ENCODE measurements at places on chromosomes 3 and 15.

DNA sequence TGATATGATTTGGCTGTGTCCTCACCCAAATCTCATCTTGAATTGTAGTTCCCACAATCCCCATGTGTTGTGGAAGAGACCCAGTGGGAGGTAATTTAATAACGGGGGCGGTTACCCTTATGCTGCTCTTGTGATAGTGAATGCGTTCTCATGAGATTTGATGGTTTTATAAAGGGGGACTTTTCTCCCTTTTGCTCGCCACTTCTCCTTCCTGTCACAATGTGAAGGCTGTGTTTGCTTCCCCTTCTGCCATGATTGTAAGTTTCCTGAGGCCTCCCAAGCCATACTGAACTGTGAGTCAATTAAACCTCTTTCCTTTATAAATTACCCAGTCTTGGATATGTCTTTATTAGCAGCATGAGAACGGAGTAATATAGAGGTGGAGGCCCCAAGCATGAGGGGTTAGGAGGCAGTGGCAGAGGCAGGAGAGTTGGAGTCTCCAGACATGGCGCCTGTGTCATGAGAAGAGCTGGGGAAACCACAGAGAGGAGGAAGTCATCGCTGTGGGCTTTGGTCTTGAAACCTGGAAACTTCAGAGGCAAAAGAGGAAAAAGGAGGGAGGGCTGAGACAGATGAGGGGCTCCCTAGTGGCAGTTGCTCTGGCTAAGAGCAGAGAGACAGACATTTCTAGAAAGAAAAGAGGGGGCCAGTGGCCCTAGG, 107.8 kb upstream of the VEPH1 start:
- DNase-seq = no peak

DNA sequence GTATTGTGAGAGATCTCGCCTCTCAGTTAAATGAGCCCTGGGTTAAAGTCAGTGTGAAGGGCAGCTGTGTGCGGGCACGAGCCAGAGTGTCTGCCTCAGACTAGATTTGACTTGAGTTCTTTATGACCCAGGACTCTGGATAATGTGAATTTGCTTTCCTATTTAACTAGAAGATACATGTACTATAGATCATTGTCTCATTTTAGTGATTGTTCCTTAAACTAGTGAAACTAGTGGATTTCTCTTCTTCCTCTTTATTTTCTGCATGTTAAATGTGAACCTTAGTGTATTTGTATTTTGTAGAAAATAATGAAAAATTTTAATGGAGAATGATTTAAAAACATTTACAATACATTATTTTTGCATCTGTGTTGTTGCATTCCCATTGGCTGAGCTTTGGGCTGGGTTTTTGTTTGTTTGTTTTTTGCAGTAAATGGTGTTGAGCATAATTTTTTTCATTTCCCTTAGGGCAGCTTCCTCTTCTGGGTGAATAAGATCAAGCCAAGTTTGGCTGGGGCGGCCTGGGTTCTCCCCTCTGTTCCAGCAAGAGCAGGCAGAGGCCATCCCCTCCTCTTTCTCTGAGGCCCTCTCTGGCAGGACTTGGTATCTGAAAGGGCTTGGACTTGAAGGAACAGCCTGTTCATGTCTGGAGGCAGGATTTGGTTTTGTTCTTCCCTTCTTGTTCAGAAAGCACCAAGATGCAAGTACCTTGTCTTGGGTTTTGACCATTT, 15.0 kb downstream of the GCSAM start:
- no peak for DNase-seq

GRCh38 chr15:50176869-50177268, 5.1 kb upstream of the SLC27A2 start:
- DNase-seq = no peak

- no peak for DNase-seq
These were observed 267.4 kb upstream of the HES1 start for GRCh38 chr3:193868590-193868989.

- no peak for DNase-seq
These were observed 109.6 kb upstream of the CTDSPL start for GRCh38 chr3:37751967-37752648.

GRCh38 chr3:170815936-170816335, 54.1 kb downstream of the RPL22L1 start:
- DNase-seq = no peak

- DNase-seq = no peak
These were observed 227.0 kb downstream of the CPNE4 start for GRCh38 chr3:131807822-131808221.

DNA sequence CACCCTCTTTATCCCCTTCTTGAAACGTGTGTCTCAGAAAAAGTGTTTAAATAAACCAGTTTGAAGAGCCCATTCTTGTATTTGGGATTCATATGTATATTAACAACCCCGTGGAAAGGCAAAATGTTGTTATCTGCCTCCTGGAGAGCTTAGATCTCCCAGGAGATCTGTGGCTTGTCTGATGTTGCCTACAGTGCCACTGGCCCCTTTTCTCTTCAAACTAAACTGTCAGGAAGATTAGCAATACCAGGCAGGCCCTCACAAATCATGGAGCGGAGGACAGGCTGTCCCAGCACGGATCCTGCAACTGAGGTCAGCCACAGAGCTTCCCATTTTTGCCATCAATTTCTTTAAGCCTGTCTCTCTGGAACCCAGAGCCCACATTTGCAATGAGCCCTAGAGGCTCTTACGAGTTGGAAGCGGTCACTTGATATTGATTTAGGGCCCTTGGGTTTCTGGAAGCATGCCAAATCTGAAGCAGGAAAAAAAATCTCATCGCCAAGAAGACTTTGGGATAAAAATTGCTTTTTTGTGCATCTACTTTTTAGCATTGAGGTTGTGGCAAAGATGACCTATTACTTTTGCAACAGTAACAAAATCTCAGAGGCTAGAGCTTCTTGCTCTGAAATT, 234.1 kb downstream of the OPA1 start:
- no peak for DNase-seq

DNA sequence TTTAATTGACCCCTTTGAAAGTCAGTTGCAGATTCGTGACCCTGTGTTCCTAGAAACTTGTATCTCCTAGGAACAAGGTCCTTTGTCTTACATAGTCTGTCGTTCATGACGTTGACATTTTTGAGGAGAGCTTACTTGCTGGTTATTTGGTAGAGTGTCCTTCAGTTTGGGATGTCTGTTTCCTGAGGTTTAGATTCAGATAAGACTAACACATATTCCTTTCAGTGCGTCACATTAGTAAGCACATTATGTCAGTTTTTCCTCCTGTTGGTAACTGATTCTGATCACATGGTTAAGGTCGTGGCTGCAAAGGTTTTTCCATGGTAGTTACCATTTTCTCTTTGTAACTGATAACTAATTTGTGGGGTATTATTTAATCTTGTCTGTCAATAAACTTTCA, 80.8 kb downstream of the PCCB start:
- no peak for DNase-seq

- no peak for DNase-seq
These were observed 42.6 kb downstream of the FAM3D start for GRCh38 chr3:58623961-58624360.

GRCh38 chr15:90025489-90026033, 24.4 kb downstream of the ZNF710 start:
- no peak for DNase-seq

- peak; percentile 85 for DNase-seq
These were observed 15.3 kb upstream of the ADIPOQ start for GRCh38 chr3:186826976-186827857.

- DNase-seq = no peak
These were observed 570.9 kb upstream of the IL12A start for GRCh38 chr3:159417761-159418160.

DNA sequence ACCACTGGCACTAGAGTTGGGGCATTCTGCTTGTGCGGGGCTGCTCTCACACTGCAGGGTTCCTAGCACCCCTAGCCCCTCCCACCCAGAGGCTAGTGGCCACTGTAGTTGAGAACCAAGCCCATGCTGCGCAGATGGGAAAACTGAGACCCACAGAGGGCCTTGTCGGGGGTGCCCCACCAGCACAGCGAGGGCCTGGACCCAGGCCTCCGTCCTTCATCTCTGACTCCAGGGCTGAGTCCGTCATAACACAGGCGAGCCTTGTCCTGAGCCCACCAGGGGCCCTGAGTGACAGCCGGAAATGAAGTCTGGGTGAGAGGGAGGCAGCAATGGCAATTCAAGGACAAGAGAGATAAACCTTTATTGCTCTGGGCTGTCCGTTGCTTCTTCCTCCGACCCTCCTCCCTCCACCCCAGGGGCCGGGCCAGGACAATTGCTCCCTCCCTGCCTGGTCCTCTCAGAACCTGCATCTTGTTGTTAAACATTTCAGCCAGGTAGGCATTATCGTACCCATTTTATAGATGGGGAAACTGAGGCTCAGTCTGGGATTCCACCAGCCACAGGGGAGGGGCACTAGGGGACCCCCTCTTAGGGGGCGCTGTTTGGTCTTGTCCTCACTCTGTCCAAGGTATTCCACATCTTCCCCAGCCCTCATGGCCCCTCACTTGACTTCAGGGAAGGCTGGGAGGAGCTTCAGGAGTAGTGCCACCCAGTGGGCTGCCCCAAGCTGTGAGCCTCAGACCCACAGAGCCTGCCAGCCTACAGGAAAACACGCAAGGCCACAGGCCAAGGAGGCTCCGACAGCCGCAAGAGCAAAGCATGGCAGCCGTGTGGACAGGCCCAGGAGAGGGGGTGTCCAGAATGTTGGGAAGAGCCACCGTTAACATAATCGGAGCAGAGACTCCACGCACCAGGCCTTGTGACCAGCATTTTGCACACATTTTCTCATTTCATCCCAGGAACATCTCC, 4.4 kb upstream of the GRIP2 start:
- no peak for DNase-seq

- DNase-seq = no peak
These were observed 50.3 kb upstream of the PLSCR5 start for GRCh38 chr3:146655333-146655996.

DNA sequence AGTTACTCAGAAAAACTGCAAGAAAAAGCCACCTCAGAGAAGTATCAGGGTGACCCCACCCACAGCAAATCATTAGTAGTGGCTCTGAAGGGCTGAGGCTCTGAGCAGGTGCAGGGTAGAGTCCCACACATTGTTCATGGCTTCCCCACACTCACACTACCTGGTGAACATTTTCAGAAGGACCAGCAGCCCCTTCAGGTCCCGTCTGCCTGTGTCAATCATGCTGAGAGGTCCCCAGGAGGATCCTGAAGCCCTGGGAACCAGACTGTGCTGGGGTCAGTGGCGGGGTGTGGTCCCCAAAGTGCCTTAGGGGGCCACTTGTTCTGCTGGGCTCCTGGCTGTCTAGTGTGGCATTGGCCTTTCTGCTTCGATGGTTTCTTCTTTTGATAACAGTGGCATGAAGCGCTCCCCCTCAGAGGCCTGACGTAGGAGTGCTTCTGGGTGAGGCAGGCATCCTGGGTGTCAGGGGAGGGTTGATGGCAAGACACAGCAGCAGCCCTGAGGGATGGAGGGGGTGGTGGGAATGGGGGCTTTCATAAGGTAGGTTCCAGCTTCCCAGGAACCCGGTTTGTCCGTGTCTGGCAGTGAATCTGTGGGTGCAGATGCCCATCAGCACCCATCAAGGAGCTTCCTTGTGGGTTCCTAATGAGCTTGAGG, 19.0 kb upstream of the FANCD2 start:
- DNase-seq = no peak

DNA sequence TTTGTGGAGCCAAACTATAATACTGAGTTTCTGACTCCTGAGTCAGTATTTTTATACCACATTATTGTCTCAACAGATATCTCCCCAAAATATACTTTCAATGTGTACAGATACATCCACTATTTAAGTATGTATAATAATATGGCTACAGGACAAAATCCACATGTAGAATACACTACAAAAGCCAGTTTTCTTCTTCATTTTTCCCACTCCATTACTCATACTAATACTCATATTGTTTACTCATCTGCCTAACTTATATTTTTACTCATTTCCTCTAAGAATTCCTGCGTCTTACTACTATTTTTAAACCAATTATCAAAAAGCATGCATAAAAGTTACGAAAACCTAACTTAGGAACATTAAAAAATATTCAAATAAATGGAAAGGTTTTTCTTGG, 440.8 kb downstream of the ZNF385D start:
- no peak for DNase-seq

GRCh38 chr15:71250936-71251583, 135.8 kb downstream of the THSD4 start:
- DNase-seq = no peak

DNA sequence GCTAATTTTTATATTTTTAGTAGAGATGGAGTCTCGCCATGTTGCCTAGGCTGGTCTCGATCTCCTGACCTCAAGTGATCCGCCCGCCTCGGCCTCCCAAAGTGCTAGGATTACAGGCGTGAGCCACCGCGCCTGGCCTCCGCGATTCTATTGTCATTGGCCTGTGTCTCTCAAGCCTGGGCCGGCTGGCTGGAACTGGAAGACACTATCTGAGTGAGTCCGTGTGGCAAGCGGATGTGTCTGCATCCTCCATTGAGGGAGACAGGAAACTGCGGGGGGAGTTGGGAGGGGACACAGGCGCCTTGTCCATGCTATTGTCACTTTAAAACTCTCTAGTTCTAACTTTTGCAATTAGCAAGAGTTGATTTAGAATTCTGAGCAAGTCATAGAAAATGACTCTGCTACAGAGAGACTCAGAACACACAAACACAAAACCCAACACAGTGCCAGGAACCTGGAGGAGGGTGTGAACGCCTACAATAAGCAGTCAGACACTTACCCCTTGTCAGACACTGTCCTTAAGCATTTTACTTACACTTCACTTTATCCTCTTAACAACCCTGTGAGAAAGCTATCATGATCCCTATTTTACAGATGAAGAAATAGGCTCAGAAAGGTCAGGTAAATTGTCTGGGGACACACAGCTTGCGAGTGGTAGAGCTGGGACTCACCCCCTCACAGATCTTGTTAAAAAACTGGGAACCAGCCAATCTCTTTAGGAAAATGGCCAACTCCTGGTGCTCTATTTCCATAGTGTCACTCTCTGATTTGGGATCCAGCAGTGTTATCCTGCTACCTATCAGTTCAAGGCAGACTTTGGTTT, 38.7 kb downstream of the ANP32A start:
- no peak for DNase-seq

DNA sequence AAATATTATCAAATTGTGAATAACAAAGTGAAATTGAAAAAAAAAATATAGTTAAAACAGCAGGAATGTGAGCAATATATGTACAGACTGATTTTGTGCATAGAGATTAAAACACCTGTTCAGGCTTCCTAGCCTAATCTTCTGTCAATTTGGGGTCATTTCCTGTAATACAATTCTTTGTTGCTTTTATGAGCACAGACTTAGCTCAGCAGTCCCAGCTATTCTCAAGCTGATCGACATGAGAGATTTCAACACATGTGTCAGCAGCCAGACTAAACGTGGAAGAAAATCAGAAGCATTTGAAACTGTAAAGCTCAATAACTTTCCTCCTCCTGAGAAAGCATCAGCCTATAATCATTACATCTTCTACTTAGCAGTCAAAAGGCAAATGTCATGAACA, 1.6 kb upstream of the FHIT start:
- DNase-seq = no peak

- DNase-seq = no peak
These were observed 85.8 kb downstream of the HMG20A start for GRCh38 chr15:77506311-77507142.

All from activated CD8-positive, alpha-beta memory T cell treated with anti-CD3 and anti-CD28 coated beads, Interleukin-2, amount 50 U/mL, for 4 hours (primary cell).